ENCODE measurements at places on chromosomes 1 and 21. TPM values are rescaled to one million over a fixed set of nuclear protein-coding genes. Genes with fewer than 3 reads are reported as not detected.
A peak's percentile ranks its signal among the peaks of the same experiment; 100 is the strongest.

NHLH1 gene
- polyA plus RNA-seq: not detected

GRCh38 chr1:76620371-76620770, 246.9 kb upstream of the ST6GALNAC5 start:
- DNase-seq: no peak
- H3K27ac ChIP-seq: no peak overlapping the region
- H3K27me3 ChIP-seq: no peaks in the 10 kb centered on the region
- no peak overlapping the region for H3K4me3 ChIP-seq
- H3K4me1 ChIP-seq: peaks cover 4% of the 10 kb centered on the region

LMOD1 gene
- 9.9 TPM for polyA plus RNA-seq

GRCh38 chr1:83625646-83626045, 373.3 kb downstream of the TTLL7 start:
- H3K36me3 ChIP-seq: no peaks in the 10 kb centered on the region
- H3K4me1 ChIP-seq: no peaks in the 10 kb centered on the region
- H3K27ac ChIP-seq: no peak overlapping the region
- no peak overlapping the region for H3K4me3 ChIP-seq

DNA sequence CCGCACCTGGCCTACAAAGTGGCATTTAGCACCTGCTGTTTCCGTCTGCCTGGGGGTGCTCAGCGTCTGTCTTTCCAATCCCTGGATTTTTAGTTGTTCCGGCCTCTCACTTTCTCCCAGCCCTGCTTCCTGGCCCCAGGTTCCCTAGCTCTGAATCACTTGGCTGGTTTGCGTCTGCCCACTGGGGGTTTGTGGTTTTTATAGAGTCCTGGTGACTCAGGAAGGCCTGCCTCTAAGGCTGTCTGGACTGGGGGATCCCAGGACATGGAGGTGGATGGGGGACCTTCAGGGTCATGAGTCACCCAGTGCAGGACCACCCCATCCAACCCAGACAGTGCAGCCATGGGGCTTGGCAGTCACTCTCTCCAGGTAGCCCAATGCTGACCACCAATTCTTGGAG, 53.5 kb downstream of the MRPL37 start:
- H3K27me3 ChIP-seq: no peaks in the 10 kb centered on the region
- no peak overlapping the region for H3K27ac ChIP-seq
- H3K4me1 ChIP-seq: peaks cover 17% of the 10 kb centered on the region
- no peak overlapping the region for H3K4me3 ChIP-seq

DNA sequence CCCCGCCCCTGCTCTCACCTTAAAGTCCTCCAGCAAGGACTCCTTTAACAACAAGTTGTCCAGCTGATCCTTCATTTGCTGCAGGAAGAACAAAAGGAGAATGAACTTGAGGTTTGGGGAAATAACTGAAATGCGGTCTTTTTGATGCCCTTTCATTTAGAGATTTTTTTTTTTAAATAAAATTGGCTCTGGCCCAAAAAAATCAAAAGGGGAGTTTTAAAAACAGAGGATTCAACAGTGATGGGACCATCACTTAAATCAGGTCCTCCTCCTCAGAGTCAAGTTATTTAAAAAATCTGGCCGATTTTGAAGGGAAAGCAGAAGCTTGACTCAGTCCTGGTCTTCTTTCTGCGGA, 742 bp downstream of the IL19 start:
- H3K4me1 ChIP-seq: no peaks in the 10 kb centered on the region
- no peak for DNase-seq
- peaks cover 11% of the 10 kb centered on the region for H3K27me3 ChIP-seq
- H3K4me3 ChIP-seq: no peak overlapping the region

TAS1R1 gene
- not detected for polyA plus RNA-seq

SLAMF9 gene
- polyA plus RNA-seq: not detected

DNA sequence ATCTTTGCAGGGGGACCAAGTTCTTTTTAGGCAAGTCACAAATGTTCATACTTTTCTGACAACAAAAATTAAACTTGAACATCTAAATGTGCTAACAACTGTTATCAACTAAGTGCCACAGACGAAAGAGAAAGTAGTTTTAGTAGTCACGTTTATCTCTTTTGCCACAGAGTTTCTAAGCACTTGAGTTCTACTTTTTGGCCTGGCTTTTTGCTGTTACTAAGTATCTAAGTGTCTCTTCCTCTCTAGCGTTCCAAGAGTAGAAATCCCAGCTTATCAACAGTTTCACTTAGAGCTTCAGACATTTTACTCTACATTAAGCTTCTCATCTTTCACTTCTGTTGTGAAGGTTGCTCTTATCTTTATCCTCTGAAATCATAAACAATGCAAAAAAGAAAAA, 34.2 kb downstream of the GATAD2B start:
- DNase-seq: no peak
- no peaks in the 10 kb centered on the region for H3K27me3 ChIP-seq
- peaks cover 9% of the 10 kb centered on the region for H3K36me3 ChIP-seq
- H3K4me1 ChIP-seq: peaks cover 16% of the 10 kb centered on the region
- H3K27ac ChIP-seq: peak overlapping the region; percentile 28

DNA sequence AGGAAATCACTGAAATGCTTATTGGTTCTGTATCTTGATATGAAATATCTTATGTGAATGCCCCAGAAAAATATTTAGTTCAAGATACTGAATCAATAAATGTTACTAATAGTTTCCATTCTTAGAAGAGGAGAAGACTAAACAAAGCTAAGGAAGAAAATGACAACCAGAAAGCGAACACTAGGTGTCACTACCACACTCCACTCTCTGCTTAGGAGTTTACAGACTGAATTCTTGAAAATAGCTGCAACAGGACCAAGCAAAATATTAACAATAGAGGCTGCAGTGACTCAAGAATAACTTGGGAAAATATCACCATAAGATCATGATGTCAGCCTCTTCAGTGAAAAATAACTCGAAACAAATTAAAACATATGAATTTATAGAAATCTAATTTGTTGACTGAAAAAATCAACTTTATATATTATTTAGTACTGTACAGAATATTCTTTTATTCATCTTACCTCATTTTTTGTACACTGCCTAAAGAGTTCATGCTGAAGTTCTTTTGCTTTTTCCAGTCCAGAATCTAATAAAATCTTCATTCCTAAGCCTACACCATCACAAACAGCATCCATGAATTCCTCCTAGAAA, 61.6 kb downstream of the KIF14 start:
- no peak overlapping the region for H3K27ac ChIP-seq
- no peak for DNase-seq
- H3K4me3 ChIP-seq: no peak overlapping the region
- H3K36me3 ChIP-seq: no peaks in the 10 kb centered on the region
- H3K27me3 ChIP-seq: no peaks in the 10 kb centered on the region
- no peaks in the 10 kb centered on the region for H3K4me1 ChIP-seq

- no peak overlapping the region for H3K27ac ChIP-seq
- no peak for DNase-seq
- H3K4me3 ChIP-seq: no peak overlapping the region
- H3K4me1 ChIP-seq: no peaks in the 10 kb centered on the region
- peaks cover 12% of the 10 kb centered on the region for H3K27me3 ChIP-seq
Observed at GRCh38 chr1:206835186-206835585, 30.2 kb upstream of the IL20 start.

- H3K36me3 ChIP-seq: no peaks in the 10 kb centered on the region
- H3K4me1 ChIP-seq: no peaks in the 10 kb centered on the region
- DNase-seq: no peak
- no peaks in the 10 kb centered on the region for H3K27me3 ChIP-seq
- H3K4me3 ChIP-seq: no peak overlapping the region
- no peak overlapping the region for H3K27ac ChIP-seq
Observed at GRCh38 chr1:219534991-219535390, 77.9 kb downstream of the ZC3H11B start.

- H3K27me3 ChIP-seq: no peaks in the 10 kb centered on the region
- no peaks in the 10 kb centered on the region for H3K36me3 ChIP-seq
- peaks cover 3% of the 10 kb centered on the region for H3K4me1 ChIP-seq
Observed at GRCh38 chr1:8219530-8219929, 98.4 kb upstream of the SLC45A1 start.

- no peaks in the 10 kb centered on the region for H3K36me3 ChIP-seq
- no peak overlapping the region for H3K27ac ChIP-seq
- no peak for DNase-seq
- no peak overlapping the region for H3K4me3 ChIP-seq
Observed at GRCh38 chr1:53372501-53372951, 44.7 kb upstream of the LRP8 start.

- DNase-seq: no peak
- H3K4me3 ChIP-seq: peak overlapping the region; percentile 98
- peak overlapping the region; percentile 77 for H3K27ac ChIP-seq
- peaks cover 56% of the 10 kb centered on the region for H3K36me3 ChIP-seq
- peaks cover 25% of the 10 kb centered on the region for H3K4me1 ChIP-seq
Observed at GRCh38 chr1:160284220-160284781, 632 bp downstream of the PEX19 start.

GJB4 gene
- polyA plus RNA-seq: not detected

CFAP126 gene
- not detected for polyA plus RNA-seq

GRCh38 chr1:45686015-45686287, 382 bp downstream of the GPBP1L1 start:
- no peaks in the 10 kb centered on the region for H3K27me3 ChIP-seq
- H3K36me3 ChIP-seq: peaks cover 2% of the 10 kb centered on the region
- peak overlapping the region; percentile 80 for H3K4me3 ChIP-seq
- DNase-seq: peak; percentile 64

RNF19B gene
- polyA plus RNA-seq: 7.0 TPM

DNA sequence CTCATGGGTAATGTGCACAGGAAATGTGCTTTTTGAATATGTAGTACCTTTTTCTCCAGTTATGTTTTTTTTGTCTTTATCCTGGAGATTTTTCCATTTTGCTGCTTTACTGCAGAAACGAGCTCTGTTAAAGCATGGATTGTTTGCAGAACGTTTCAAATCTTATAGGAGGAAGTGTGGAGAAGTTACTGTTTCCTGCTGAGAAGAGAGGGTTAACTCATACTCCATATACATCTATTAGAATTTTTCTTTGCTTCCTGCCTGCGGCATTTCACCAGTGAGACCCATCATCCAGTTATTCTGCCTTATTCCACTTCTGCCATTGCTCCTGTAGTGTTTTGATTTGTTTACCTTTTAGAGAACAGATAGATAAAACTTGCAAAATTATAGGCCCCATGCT, 2.0 kb downstream of the RPRD2 start:
- DNase-seq: no peak
- H3K27me3 ChIP-seq: no peaks in the 10 kb centered on the region
- peaks cover 3% of the 10 kb centered on the region for H3K36me3 ChIP-seq
- H3K4me1 ChIP-seq: peaks cover 15% of the 10 kb centered on the region
- peak overlapping the region; percentile 70 for H3K4me3 ChIP-seq

AIM2 gene
- 0.03 TPM for polyA plus RNA-seq

GRCh38 chr1:78304761-78305160, 186.0 kb upstream of the PTGFR start:
- H3K27me3 ChIP-seq: no peaks in the 10 kb centered on the region
- no peak for DNase-seq
- no peak overlapping the region for H3K4me3 ChIP-seq
- H3K36me3 ChIP-seq: no peaks in the 10 kb centered on the region
- no peak overlapping the region for H3K27ac ChIP-seq

Data from heart right ventricle (tissue), 16 donors.